ENCODE measurements at places on chromosomes 16 and 17.
A peak's percentile ranks its signal among the peaks of the same experiment; 100 is the strongest.

DNA sequence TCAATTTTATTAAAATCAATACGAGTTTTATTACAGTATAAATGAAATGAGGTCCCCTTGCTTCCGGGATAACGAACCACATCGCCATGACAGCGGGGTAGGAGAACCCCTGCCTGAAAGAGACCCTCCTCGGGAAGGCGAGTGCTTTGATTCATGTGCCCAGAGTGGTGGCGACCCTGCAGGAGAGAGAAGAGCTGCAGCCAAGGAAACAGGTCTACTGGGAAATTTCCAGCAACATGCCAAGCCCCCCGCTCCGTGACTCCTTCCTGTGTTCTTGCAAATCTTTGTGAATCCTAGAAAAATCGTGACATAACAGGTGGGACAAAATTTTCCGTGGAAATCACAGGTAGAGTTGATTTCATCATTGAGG is 162.5 kb downstream of the WSCD1 start:
- DNase-seq = no peak

- DNase-seq = no peak
These were observed 59.5 kb upstream of the GSE1 start for GRCh38 chr16:85553436-85554113.

DNA sequence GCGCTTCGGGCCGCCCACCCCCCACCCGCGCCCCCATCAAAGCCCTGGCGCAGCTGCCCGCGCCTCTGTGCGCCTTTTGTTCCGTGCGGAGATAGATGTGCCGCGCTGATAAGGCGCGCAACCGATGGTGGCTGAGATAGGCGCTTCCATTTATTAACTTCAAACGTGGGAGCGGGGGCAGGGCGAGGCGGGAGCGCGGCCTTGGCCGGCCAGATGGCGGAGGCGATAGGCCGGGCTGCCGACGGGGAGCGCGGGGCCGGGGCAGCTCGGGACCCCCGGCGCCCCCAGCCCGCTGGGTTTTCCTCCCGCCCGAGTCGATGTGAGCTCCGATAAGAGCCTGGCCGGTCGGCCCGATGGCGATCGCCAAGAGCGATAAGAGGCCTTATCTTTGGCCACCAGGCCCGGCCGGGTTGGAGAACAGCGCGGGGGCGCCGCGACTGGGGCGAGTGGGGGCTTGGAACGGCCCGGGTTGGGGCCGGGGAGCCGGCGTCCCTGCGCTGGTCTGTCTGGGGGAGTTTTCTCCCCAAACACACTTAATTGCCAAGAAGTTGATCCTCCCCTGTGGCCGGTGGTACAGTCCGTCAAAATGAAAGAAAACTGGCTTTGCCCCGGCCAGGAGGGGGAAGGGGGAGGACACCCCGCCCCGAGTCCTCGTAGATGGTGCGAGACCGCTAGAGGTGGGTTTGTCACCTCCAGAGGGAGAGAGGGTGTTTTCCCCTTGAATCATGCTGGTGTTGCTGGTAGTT is 2.7 kb downstream of the ZFPM1 start:
- peak; percentile 54 for DNase-seq

- no peak for DNase-seq
These were observed 11.4 kb downstream of the CHST4 start for GRCh38 chr16:71537643-71538042.

DNA sequence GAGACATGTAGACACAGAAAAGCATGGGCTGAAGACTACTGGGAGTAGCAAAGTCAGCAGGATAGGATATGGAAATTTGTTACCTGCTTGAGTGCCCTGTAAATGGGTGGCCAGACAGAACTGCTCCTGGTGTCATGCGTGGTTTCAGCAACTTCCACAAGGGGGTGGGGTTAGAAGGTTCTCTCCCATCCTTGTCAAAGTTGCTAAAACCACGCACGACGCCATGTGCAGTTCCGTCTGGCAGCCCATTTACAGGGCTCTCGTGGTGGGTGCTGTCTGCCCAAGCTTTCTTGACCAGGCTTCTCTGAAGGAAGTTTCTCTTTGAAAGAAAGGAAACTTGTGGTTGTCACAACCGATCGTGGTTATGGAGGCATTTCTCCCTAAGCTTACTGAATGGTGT is 6.9 kb upstream of the DBNDD1 start:
- DNase-seq = no peak

DNA sequence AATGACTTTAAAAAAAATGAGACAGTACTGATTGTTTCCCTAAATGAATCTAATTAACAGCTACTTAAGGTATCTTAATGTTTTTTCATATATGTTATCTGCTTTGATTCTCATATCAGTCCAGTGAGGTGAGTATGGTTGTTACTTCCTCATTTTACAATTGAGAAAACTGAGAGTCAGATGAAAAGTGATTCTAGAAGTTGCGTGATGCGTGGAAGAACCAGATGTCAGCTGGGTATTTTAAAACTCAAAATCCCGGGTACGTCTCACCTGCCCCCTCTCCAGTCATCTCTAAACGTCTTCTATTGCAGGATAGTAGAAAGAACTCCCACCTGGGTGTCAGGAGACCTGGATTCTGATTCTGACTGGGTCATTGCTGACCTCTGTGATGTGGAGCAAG is 89.2 kb downstream of the MAP2K6 start:
- no peak for DNase-seq
